ENCODE measurements at places on chromosomes 11 and 22.

- DNase-seq, result peak; percentile 4
Measured at GRCh38 chr11:45805305-45806071, 539 bp downstream of the SLC35C1 start.

DNA sequence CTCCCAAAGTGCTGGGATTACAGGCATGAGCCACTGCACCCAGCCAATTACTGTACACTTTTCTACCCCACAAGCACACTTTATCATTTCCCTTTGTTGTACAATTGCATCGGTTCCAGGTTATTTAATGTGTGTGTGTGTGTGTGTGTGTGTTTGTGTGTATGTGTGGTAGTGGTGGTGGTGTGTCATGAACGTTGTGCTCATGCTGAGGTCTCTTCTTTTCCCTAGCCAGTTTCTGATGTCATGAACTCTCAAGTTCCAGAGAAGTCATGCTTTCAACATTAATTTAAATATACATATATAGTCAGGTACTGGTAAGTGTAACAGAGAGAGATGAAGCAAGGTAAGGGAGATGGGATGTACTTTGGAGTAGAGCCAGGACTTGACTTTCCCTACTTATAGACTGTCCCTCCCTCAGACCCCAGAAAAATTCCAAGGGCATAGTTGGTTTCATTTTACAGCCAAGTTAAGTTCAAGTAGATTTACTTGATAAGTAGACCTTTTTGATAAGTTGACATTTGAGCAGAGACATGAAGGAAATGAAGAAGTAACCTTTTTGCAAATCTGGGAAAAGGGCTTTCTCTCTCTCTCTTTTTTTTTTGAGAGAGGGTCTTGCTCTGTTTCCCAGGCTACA, 42.7 kb downstream of the WEE1 start:
- no peak for DNase-seq

GRCh38 chr11:57269571-57270021, 32.5 kb upstream of the APLNR start:
- DNase-seq, result no peak

DNA sequence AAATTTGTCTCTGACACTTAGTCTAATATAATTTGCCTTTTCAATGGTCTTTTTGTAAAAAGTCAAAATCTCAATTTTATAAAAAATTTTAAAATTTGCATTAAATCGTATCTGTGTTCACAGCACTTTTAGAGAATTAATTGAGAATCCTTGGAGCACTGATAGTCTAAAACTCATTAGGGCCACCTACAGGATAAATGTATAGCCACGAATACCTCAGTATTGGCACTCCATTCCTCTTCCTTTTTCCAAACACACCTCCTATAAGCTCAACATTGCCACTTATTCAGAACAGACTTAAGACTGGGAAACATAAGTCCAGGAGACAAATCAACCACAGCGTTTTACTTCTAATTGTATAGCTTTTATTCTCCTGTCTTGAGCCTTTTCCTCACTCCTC, 776.0 kb upstream of the ARHGAP42 start:
- no peak for DNase-seq

DNA sequence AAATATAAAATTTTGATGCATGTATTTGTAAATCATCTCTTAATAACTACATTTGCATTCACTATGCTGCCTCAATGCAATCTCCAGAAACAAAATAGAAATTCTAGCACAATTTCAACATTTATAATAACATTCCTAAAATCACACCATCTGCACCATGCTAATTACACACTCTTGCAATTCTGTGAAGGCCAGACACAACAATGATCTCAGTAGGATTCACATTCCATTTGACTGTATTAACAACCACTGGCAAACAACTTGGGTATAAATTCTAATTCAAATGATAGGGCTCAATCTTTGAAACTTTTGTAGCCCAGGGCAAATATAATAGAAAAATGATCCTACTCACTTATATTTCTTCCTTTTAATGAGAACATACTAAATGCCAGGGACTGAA, 25.9 kb downstream of the RAB6A start:
- no peak for DNase-seq

GRCh38 chr11:87290304-87290922, 252.7 kb downstream of the TMEM135 start:
- no peak for DNase-seq

GRCh38 chr11:19821412-19821875, 108.8 kb downstream of the NAV2 start:
- no peak for DNase-seq

- DNase-seq, result no peak
Measured at GRCh38 chr11:92642177-92642931, 327.1 kb upstream of the MTNR1B start.

DNA sequence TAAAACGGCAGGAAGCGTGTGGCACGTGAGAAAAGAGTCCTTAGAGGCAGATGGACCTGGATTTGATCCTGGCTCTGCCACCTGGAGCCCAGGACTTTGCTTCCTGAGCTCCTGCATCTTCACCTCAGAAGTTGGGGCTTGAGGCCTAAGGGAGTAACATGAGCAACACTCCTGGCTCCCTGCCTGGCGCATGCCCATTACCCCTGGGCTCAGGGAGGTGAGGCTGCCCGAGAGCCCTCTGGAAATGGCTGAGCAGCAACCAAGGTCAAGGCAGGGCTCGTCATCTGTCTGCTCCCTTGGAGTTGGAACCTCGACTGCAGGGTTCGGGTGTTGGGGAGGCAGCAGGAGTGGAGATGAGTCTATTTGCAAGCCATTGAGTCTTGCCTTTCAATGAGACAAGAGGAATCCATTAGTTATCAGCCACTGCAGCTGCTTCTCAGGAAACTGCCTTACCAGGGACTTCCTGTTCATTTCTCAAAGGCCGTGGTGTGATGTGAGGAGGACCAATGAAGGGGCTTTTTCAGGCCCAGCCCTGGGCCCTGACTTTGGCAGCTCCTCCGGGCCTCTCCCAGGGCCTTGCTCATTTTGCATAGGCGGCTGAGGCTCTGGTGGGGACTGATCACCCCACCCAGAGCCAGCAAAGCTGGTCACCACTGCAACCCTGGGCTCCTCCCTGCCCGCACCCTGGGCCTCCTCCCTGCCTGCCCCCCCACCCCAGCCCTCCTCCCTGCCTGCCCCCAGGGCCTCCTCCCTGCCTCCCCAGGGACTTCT, 6.4 kb downstream of the FADS2 start:
- no peak for DNase-seq

GRCh38 chr11:41449483-41450050, 9.9 kb downstream of the LRRC4C start:
- no peak for DNase-seq

DNA sequence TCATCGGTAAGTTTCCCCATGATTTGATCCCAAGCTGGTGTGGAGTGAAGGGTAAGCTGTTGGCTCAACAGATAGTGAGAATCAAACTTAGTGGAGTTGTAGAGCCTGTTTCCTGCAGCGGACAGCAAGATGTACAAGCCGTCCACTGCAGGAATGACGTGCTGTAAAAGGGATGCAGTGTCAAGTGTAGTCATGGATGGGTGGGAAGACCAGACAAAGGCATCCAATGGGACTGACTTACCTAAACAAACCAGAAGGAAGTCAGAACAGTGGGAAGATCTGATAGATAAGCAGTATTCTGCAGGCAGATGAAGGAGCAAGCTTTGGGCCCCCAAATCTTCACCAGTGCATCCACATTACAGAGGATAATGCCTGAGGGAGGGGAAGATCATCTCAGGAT, 8.8 kb downstream of the ZBTB16 start:
- no peak for DNase-seq

Data from stimulated activated CD4-positive, alpha-beta T cell treated with anti-CD3 and anti-CD28 coated beads, Interleukin-12 subunit alpha, Interleukin-12 subunit beta, amount 100 ng/mL, for 24 hours (primary cell).